ENCODE measurements at places on chromosomes 16 and 17.

DNA sequence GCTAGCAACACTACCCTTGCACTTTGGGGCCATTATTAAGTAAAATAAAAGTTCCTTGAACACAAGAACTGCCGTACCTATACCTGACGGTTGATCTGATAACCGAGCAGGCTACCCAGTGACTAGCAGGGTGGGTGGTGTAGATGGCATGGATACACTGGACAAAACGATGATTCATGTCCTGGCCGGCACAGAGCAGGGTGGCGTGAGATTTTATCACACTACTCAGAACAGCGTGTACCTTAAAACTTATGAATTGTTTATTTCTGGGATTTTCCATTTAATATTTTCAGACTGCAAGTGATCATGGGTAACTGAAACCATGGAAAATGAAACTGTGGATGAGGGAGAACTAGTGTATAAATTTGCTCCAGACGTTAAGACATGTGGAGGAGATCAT lies 41.0 kb upstream of the MSI2 start:
- DNase-seq: no peak

- no peak for DNase-seq
Measured at GRCh38 chr17:63479495-63480184, 2.8 kb downstream of the ACE start.

- no peak for DNase-seq
Measured at GRCh38 chr17:35028531-35029262, 34.8 kb downstream of the RFFL start.

DNA sequence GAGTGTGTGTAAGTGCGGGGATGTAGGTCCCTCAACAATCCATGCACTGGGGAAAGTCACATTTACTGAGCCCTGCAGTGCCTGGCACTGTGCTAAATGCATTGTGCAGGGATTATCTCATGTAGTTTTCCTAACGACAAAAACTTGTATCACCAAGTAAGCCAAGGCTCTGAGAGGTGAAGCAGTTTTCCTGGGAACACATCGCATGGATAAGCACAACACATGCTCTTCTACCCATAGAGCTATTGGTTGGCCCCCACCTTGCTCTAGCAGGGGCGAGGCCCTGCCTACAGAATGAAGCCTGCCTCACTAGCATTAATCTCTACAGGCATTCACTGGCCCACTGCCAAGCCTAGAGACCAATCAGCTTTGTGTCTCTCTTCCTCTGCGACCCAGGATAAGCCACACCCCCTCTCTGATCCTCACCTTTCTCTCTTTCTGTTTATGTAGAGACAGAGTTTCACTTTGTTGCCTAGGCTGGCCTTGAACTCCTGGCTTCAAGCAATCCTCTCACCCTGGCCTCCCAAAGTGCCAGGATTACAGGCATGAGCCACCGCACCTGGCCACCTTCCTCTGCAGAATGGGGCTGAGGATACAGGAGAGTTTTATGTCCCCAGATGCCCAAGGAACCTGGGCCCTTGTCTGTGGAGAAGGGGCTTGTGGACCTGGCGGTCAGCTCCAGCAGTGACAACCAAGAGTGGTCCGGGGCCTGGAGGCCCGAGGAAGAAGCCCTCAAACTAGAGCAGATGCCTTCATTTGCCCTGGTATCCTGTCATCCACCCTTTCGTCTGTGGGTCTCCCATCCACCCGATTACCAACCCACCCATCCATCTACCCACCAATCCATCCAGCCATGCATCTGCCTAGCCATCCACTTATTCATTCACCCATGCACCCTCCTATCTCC lies 12.8 kb downstream of the CDH16 start:
- peak; percentile 13 for DNase-seq

DNA sequence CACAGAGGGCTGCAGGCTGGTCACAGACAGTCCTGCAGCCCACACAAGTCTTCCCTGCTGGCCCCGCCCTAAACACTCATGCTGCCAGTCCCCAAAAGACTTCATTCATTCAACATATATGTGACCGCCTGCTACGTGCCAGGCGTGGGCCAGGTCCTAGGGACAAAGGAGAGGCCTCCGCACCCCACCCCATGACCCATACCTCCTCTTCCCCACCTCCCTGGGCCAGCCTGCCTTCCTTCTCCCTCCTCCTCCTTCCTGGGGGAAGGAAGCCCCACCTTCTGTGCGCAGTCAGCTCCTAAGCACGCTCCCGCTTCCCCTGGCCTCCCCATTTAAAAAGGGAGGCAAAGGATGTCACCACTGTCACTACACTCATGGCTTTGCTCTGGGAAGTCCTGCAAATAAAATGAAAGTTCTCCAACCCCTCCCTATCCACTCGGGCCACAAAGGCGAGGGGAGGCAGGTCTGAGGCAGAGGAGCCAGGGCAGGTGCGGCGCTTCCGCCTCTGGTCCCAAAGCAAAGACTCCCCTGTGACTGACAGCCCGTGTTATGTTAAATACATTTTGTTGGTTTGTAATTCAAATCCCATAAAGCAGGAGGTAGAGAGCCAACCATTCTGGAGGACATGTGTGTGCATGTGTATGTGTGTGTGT lies 9.0 kb downstream of the DNAAF8 start:
- DNase-seq: no peak

DNA sequence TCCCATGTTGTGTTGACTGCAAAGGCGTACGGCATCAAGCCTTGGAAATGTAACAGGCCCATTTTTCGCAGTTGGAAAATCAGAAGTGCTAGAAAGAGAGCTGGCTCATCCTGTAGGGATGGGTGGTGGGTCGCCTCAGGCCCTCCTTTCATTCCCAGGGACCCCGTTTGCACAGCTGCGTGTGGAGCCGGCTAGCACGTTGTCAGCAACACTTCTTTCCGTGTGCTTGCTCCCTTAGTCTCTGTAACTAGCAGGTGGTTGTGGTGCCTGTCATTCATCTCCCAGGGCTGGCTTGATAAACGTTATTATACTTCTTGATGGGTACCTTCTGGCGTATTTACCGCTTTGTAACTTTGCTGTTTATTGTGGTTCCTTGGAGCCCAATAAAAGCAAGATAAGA lies 239.0 kb upstream of the CACNG5 start:
- no peak for DNase-seq

- no peak for DNase-seq
Measured at GRCh38 chr16:89395150-89396142, 94.9 kb downstream of the ANKRD11 start.

DNA sequence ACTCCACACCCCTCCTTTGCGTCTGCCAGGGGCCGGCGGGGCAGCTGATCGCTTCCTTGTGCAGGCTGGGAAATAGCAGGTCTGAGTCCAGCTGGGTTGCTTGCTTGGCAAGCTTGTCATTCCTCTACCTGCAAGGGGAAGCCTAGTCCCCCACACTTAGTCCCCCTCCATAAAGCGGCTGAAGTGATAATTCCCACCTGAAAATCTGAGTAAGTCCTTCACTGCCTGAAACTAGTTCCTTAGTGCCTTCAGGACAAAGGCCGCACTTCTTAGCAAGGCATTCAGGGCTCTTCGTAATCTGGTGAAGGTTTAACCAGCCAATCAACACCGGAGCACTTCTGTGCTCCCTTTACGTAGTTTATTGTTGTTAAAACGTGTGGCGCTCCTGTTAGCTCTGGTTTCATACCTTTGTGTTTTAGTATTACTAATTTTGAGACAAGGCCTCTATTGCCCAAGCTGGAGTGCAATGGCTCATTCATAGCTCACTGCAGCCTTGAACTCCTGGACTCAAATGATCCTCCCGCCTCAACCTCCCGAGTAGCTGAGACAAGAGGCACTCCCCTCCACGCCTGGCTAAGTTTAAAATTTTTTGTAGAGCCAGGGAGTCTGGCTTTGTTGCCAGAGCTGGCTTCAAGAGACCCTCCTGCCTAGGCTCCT lies 817 bp downstream of the PSKH1 start:
- DNase-seq: no peak

- DNase-seq: no peak
Measured at GRCh38 chr17:41654678-41655607, 30.6 kb upstream of the KRT17 start.

GRCh38 chr17:16477255-16477654 lies 14.7 kb downstream of the LRRC75A start:
- no peak for DNase-seq

DNA sequence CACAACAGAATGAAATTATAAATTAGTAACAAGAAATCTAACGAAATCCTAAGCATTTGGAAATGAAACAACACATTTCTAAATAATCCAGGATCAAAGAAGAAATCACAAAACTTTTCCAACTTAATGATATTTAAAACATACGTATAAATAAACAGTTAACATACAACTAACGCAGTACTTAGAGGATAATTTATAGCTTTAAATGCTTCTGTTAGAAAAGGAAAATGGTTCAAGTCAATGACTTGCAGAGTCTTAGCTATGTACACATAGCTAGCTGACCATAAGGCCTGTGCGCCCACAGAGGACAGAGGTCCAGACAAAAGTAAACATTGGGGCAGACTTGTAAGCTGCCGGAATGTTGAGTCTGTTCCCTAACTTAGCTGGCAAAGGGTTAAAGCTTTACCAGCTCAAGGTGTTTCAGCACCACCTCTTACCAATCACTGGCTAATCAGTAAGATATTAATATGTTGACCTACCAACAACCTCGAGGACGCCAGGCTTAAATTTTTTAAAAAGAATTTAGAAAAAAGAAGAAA lies 84.6 kb downstream of the PARN start:
- DNase-seq: no peak

GRCh38 chr17:17072546-17072945 lies 30.3 kb downstream of the MPRIP start:
- DNase-seq: no peak

- DNase-seq: no peak
Measured at GRCh38 chr16:86353148-86353547, 157.2 kb upstream of the FOXF1 start.

DNA sequence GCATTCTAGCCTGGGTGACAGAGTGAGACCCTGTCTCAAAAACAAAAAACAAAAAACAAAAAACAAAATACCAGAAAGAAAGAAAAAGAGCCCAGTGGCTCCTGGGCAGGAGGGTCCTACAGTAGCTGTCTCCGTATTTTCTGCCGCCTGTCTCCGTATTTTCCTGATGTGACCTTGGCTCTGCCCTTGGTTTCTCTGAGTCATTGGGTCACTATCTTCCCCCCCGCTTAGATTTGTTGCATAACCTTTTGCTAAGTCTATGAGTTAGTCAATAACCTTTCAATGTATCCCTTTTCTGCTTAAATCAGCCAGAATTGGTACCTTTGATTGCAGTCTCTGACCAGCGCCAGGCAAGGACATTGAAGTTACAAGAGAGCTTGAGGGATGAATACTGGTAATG lies 36.9 kb downstream of the MIS12 start:
- no peak for DNase-seq

GRCh38 chr16:89144681-89145080 lies 26.9 kb upstream of the CDH15 start:
- no peak for DNase-seq

DNA sequence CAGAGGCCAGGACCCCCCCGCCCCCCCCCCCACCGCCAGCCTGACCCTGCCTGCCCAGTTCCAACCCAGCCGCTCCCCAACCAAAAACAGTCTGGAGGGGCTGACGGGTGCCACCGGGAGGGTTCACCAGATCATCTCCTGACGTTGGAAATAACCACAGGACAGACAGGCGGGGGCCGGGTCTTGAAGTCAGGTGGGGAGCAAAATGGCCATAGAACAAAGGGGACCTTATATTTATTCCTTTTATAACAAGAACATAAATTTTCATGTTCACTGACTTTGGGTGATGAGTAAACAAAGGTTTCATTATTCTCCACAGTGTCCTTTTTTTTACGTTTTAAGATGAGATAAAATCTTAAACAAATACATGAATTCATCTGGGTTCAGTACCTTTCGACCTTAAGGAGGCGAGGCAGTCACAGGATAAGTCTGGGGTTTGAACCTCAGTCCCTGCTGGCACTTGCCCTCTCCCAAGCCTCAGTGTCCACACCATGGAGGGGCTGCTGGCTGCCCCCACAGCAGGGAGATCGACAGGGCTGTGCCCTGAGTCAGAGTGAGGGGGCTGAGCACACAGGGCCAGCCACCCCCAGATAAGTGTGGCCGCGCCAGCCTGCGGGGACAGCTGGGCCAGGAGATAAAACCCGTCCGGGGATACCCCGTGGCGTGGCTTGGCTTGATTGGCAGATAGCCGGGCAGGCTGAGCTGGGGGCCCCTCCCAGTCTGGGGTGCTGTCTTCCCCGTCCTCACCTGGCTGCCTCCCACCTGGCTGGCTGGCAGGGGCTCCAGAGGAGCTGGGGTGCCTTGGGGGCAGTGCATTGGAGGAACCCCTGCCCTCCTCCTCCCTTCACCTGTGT lies 15.0 kb downstream of the SLC7A5 start:
- peak; percentile 55 for DNase-seq

- DNase-seq: no peak
Measured at GRCh38 chr17:66950886-66951604, 13.5 kb upstream of the CACNG4 start.

DNA sequence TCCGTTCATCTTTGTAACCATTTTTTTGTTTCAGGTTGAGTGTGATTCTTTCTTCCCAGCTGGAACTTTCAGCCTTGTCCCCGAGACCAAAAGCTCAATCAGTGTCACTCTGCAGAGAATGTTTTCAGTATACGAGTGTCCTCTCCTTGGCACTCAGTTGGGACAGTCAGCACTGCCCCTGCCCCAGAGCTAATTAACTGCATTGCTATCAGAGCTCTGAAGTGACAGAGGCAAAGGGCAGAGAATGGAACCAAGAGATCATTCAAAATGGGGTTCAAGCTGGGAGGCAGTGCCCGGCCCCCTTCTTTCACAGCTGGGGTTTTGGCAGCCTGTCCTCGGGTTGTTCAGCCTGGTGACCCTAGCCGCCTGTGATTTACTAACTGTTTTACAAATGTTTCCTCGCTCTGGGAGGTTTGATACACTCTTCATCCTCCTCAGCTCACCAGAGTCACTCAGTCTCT lies 195.9 kb upstream of the TBX2 start:
- DNase-seq: no peak

GRCh38 chr16:76668207-76668725 lies 391.1 kb downstream of the CNTNAP4 start:
- no peak for DNase-seq

DNA sequence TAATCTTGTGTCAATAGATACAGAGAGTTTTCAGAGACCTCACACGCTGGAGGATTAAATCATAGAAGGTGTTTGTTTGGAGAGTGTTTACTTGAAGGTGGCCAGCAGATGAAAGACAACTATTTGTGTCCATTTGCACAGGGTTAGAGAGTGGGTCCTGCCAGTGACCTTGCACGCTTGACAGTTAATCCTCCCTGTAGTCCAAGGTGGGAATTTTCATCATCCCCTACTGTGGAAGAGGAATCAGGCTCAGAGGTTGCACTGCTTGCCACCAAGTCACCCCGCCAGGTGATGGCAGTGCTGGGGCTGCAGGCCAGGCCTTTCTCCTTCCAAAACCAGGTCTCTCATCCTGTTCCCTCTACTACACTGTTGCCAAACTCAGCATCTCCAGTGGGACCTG lies 12.3 kb downstream of the CDH1 start:
- DNase-seq: no peak

DNA sequence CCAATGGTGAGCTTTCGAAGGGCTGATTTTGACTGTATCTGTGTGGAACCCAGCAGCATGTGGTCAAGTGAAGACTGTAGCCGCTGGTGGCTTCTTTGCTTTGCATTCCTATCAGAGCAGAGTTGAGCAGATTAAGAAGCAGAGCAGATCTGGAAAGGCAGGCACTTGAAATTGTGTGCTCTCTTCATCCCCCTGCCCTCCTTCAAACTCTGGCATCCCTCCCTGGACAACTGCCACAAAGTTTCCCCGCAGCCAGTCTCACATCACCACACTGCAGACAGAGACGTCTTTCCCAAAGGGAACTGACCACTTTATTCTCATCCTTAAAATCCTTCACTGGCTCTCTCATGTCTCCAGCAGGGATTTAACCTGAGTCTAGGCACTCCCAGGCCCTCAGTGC lies 237.1 kb upstream of the DYNLRB2 start:
- DNase-seq: no peak

Data from CD8-positive, alpha-beta memory T cell (primary cell).